ENCODE measurements at places on chromosomes 12 and 14.

DNA sequence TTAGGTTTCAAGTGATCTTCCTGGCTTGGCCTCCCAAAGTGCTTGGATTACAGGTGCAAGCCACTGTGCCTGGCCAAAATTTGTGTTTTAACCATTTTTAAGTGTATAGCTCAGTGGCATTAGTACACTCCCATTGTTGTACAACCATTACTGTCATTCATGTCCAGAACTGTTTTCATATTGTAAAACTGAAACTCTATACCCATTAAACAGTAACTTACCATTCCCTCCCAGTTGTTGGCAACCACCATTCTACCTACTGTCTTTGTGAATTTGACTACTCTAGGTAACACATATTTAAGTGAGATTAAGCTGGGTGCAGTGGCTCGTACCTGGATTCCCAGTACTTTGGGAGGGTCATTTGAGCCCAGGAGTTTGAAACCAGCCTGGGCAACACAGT, 67.3 kb upstream of the KCNH3 start:
- no peak for DNase-seq

- no peak for DNase-seq
Measured at GRCh38 chr14:80521456-80521855, 310.2 kb upstream of the DIO2 start.

DNA sequence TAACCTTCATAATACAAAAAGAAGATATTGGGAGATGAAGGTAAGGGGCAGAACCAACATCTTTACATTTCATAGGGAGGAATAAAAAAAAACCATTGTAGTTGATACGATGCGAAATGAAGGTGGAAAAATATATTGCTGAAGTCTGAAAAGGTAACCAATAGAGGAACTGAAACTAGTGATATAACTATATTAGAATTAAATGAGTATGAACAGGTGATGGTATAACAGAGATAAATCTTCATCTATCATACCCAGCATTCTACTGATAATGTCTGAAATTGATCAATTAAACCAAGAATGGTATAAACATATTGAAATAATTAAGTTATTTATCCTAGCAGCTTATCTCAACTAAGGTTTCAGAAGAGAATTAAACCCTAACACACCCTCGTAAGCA, 332.1 kb downstream of the NELL2 start:
- DNase-seq = no peak

GRCh38 chr12:29610473-29611170, 113.1 kb upstream of the OVCH1 start:
- DNase-seq = no peak

GRCh38 chr12:46382408-46382963, 9.9 kb upstream of the SLC38A2 start:
- DNase-seq = no peak

DNA sequence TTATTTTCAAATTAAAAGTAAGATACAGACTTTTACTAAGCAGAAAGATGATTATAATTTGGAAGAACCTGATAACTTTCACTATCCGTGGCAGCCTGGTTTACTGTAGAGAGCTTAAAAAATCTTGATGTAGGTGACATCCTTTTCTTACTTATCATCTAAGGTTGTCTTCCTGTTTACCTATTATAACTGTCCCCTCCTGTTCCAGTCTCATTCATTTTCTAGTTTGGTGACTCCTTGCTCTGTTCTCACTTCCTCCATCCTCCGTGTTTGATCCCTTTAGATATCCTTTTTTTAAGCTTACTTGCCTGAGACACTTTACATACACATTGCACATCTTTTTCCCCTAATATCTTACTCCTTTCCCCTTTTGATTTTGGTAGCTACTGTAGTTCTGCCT, 27.5 kb downstream of the CCDC91 start:
- DNase-seq = no peak

- no peak for DNase-seq
Measured at GRCh38 chr12:64186789-64187188, 35.3 kb downstream of the KICS2 start.

DNA sequence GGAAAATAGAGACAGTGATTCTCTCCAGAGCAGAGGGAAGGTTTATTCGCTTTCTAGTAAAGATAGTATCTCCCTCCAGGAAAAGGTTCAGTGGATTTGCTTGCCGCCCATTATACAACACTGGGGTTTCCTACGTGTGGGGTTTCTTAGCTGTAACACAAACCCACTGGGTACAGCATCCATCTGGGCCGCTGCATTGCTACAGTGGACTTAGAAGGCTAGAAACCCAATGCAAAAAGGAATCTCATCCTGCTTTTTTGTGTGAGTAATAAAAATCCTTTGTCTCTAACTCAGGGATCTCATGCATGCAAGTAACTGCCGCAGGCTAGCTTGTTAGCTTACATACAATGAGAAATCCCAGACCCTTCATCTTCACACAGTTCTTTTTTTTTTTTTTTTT, 67.1 kb upstream of the BCL2L14 start:
- no peak for DNase-seq

DNA sequence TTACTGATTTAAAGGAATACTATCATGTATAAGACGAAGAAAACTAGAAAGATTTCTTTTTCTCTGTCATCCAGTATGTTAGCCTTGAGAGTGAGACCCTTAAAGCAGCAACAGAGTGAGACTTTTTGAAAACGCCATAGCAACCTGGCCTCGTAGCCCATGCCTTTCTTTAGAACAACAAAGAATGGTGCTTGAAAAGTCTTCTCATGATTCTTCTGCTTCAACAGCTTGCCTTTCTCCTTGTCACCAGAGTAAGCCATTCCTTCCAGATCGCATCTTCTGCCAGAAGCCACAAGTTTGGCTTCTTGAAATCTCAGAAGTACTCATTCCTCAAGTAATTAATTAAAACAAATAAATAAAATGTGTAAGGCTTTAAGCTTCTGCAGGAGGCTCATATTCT, 109.3 kb downstream of the PDE3A start:
- no peak for DNase-seq

DNA sequence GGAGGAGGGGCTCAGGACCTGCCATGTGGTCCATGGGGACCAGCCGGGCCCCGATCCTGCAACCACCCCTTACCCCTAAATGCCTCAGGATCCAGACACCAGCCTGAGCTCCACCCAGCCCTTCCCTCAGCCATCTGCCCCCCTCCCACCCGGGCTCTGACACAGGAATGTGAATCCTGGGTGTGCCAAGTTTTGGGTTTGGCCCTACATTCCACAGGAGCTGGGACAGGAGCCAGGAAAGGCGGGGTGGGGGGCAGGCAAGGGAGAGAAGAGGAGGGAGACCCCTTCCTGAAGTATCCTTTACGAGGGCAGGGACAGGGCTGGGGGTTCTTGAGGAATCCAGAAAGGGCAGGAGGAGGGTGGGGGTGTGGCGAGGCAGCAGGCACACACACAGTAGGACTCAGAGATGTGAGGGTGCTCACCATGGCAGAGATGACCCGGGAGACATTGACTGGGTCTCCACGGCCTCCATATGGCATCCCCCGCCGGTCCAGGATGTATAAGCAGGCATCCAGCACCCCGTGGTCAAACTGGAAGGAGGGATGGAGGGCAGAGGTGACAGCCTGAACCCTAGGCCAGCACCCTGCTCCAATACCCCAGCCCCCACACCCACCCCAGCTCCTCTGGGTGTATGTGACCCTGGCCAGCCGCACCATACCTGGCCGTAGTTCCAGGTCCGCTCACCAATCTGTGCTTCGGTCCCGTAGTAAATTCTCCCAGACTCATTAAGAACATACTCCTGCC, 3.5 kb downstream of the TGM1 start:
- DNase-seq = no peak

GRCh38 chr12:87779858-87780498, 249.2 kb downstream of the C12orf50 start:
- DNase-seq = no peak
